Sciatic nerve (tissue), 2 donors: ENCODE measurements at places on chromosomes 2 and 18.
A peak's percentile ranks its signal among the peaks of the same experiment; 100 is the strongest.

DNA sequence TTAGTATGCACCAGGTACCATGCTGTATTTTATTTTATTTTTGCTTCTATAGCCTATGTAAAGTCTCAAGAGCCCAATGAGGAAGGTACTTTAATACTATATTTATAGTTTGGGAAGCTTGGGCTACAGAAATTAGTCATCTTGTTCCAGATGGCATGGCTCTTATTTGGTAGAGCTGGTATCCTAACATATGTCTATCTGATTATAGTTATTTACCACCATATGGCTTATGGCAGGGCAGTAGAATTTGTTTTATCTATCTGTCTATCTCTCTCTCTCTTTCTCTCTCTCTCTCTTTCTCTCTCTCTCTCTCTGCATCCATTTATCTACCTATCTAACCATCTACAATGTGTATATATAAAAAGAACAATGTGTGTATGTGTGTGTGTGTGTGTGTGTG is 1293.7 kb upstream of the SLC39A10 start:
- DNase-seq: no peak

- no peak for DNase-seq
Measured at GRCh38 chr2:71235930-71236587, 9.2 kb upstream of the PAIP2B start.

- DNase-seq: peak; percentile 75
Measured at GRCh38 chr2:98508709-98509066, 64.0 kb downstream of the INPP4A start.

DNA sequence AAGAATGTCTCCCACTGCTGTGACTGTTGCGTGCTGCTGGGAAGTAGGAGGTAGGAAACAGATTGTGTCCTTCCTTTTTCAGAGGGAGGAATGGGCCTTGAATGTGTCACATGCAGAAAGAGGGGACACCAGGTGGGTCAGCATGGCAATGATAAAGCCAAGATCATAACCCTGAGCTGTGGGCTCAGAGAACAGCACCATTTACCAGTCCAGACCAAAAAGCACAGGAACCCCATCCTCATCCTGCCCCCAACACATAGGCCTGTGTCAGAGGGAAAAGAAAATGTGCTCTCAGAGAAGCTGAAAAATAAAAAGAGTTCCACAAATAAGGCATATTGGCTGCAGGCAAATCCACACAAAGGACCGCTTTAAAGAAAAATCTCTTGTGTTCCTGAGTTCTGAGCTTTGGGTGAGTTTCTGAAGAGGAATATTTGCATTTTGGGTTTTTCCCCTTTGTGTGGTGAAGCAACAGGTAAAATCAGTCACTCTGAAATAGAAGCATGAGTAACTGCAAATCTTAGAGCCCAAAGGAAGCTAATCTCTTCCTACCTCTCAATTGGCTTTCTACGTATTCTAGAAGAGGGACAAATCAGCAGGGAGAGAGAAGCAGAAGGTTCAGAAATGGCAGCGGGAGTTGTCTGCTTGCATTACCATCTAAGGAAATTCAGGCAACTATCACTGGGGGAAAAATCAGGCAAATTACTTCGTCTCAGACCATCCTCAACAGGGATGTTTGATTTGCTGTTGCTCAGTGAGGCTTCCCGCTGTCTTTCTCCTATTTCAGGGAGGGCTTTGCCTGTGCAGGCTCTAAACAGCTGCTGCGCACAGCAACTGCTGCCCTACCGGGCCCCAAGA is 106.8 kb downstream of the BCL11A start:
- DNase-seq: no peak

GRCh38 chr2:60882971-60883753 is 1.8 kb downstream of the REL start:
- DNase-seq: no peak

DNA sequence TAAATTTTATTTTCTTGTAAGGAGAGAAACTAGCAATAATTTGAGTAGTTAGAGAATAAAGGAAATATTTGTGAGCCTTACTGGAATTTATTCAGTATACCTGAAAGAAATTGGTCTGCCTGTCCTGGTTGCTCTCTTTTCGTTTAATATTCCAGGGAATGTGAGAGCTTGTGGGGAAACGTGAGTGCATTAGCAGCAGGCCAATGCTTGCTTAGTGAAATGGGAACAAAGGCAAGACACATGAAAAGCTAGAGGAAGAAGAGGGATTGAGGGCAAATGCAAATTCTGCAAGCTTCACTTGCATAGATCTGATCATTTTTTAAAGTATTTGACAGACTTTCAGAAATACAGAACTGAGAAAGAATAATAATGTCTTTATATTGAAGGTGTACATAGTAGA is 111.0 kb downstream of the ERBB4 start:
- no peak for DNase-seq

GRCh38 chr2:144249035-144249637 is 270.8 kb downstream of the ZEB2 start:
- DNase-seq: no peak

DNA sequence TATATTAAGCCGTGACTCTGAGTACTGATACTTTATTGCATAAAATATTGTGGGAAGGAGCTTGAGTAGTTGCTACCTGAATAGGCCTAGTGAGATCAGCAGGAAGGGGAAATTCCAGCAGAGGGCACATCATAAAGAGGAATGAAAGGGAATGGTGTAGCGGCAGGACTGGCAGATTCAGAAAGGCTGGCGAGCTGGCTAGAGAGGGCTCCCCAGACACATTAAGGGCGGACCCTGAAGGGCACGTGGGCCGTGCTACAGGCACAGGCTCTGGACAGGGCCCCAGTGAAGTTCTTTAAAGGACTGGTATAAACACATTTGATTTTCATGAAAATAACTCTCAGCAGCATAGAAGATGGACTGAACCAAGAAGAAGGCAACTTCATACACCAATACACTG is 43.0 kb downstream of the PTPN2 start:
- DNase-seq: no peak

DNA sequence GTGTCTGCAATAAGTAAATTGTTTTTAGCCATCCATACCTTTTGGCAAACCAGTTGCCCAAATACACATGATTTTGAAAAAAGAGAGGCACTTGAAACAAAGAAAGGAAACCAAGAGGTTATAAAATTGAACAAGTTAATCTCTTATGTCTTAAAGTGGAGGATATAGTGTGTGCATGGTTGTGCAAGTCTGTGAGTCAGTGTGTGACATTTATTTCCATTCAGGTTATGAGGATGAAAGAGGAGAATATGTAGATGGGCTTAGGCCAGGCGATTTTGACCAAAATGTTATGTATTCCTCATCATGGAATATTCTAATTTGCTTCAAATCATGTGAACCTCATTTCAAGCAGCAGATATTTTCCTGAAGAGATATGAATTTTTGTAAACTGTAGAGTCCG is 123.3 kb downstream of the SETBP1 start:
- no peak for DNase-seq

DNA sequence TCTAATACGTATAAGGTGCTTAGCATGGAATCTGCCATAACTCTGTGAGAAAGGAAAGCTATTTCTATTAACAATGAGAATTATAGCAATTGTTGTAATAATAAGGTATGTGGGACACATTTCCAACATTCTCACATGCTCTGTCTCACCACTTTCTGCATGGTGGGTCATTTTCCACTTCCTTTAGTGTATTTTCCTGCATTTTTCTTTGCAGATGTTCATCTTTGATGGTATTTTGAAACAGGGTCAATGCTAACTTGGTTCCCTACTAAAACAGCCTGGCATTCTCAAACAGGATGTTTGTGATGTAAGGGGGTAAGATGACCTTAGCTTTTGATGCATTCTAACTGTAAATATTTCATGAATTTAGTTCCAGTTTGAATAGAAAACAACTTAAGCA is 54.7 kb downstream of the MYO1B start:
- no peak for DNase-seq

DNA sequence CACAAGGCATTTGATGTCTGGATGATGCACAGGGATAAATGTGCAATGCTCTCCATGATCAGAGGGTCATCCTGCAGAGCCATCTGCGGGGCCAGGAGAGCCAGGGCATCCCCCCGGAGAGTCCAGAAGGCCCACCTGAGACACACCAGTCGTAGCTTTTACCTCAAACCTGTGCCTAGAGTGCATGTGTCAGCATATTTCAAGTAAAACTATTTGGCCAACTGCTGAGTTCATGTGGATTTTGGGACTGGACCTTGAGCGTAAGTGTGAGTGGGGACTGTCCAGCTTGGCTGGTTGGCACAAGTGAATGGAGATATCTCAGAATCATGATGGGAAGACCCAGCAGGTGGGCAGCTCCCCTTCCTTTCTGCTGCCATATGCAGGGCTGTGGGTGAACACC is 147.8 kb upstream of the TPO start:
- no peak for DNase-seq

GRCh38 chr2:26202981-26203490 is 30.1 kb downstream of the GAREM2 start:
- no peak for DNase-seq

DNA sequence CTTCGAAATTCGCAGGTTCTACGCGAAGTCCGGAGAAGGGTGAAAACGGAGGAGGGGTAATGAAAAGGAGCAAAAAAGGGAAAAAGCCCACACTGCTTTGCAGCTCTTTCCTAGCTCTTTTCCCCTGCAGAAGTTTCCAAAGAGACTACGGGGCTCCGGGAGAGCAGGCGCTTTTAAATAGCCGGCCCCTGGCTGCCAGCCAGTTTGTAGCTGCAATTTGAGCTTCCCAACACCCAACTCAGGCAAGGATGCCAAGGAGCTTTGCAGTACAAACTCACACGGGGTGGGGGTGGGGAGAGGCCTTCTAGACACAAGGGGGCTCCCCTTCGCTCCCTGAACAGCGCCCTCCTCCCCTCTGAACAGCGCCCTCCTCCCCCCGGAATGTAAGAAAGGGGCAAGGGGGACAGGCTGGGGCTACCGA is at the start of gene IGFBP5:
Gene IGFBP5, minus strand, starts transcription at position 149 of the 421 bp plus-strand sequence. CDS start 774 bp downstream, outside the sequence.
- peak; percentile 95 for DNase-seq

DNA sequence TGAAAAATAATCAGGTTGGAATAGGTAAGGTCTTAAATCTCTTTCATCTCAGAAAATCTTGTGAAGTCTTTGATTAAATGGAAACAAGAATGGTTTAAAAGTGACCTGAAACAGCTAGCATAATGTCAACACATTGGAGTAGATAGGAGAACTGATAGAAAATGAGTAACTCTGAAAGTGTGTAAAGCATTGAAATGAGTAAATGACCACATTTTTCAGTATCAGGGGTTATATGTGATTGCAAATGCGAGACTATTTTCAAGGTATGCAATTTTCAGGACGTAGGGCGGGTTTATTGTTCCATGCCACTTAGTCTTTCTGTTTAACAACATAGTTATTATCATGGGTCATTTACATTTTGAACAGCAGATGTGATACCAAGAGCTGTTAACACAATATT is 1383.2 kb downstream of the LRP1B start:
- no peak for DNase-seq

- no peak for DNase-seq
Measured at GRCh38 chr2:235264512-235264911, 229.3 kb upstream of the AGAP1 start.

- DNase-seq: no peak
Measured at GRCh38 chr2:73291461-73292315, 1.7 kb downstream of the EGR4 start.

DNA sequence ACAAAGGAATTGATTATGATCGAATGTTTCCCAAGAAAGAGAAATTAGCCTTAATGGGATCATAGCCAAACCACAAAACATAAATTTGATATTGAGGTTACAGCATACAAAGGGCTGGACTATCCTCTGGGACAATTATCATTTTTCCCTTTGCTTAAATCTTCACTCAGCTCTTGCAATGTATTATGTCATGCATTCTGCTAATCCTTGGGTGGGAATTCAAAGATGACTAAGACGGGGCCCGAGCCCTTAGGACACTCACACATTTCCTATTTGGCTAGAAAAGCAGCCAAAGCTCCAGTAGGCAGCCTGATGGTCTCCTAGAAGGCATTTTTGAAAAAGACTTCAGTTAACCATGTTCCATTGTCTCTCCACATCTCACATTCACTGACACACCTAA is 17.2 kb upstream of the NMI start:
- no peak for DNase-seq

DNA sequence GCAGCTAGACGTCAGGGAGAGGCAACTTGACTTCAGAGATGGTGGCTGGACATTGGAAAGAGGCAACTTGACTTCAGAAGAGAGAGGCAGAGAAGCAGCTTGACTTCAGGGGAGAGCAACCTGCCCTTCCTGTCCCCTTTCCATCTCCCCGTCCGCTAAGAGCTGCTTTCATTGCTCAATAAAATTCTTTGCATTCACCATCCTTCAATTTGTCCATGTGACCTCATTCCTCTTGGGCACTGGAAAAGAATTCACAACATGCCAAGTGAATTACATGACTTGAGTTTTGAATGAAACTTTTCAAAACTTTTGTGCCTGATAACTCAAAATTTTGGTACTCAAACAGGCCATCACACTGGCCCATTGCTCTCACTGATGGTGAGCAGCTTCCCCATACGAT is 158.9 kb downstream of the DPP4 start:
- DNase-seq: no peak

DNA sequence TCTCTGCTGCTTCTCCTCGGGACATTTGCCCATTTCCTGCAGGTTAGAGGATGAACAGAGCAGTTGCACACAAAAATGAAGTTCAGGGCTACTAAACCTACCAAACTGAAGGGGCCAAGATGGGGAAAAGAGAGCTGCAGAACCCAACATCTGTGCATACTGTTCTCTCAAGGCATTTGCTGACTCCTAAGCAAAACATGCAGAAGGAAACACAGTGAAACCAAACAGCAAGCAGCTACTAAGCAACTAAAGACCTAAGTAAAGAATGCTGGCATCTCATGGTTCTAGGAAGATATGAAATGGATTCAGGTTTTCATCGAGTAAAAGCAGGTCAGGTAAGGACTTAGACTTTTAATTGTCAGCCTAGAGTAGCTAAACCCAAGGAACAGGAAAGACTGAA is 111.9 kb upstream of the SYT4 start:
- DNase-seq: no peak

DNA sequence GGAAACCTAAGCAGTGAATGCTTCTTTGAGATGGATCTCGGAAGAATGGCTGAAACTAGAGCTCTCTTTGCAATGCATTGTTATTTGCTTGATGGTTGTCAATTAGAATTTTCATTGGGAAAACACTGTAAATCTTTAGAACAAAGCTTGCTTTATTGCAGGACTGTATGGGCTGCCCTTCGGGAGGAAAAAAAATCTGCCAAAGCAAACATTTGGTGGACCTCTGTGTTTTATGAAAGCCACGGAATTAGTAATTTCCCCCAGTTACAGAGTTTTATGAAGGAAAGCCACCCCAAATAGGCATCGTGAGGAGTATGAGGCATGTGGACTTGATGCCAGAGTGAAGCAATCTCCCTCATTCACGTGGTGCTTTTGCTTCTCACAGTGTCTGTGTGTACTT is 33.5 kb downstream of the RHBDD1 start:
- no peak for DNase-seq

GRCh38 chr2:229731916-229732315 is 17.6 kb upstream of the DNER start:
- DNase-seq: no peak

- no peak for DNase-seq
Measured at GRCh38 chr2:151336863-151337371, 20.5 kb upstream of the TNFAIP6 start.

GRCh38 chr2:240581811-240582210 is 4.7 kb upstream of the CAPN10 start:
- no peak for DNase-seq

- no peak for DNase-seq
Measured at GRCh38 chr2:140539242-140539875, 1591.5 kb downstream of the LRP1B start.
